NCI-H187 treated with DMSO at 0.1 percent for 48 hours (cell line): ENCODE measurements at places on chromosomes 12 and 14.

GRCh38 chr12:115203701-115204100 is 519.7 kb upstream of the TBX3 start:
- DNase-seq, result no peak

GRCh38 chr14:104996483-104996882 is 10.9 kb downstream of the CLBA1 start:
- no peak for DNase-seq

DNA sequence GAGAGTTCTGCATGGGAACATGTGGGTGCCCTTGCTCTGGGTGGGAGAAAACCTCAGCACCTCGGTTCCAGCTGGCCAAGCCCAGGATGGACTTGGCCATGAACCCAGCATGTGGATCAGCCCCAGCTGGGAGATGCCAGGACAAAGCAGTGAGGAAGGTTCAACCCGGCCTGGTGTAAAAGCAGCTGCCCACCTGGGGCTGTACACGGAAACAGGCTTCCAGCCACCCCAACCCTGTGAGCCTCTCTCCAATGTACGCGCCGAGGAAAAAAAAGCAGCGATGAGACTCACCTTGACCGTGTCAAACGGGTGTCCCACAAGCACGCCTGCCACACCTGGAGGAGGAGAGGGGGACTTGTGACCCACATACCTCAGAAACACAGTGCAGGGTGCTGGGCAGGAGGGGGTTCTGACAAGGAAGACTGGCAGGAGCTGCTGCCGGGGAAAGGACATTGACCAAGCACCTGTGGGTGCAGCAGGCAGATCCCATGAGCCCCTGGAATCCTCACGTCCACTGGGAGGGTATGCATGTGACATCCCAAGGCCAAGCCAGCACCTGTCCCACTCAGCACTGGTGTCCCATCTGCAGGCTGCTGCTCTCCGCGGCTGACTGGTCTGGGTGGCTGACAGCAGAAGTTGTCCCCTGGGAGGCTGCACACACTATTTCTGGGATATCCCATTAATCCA is 7.5 kb downstream of the SLC25A29 start:
- DNase-seq, result no peak

DNA sequence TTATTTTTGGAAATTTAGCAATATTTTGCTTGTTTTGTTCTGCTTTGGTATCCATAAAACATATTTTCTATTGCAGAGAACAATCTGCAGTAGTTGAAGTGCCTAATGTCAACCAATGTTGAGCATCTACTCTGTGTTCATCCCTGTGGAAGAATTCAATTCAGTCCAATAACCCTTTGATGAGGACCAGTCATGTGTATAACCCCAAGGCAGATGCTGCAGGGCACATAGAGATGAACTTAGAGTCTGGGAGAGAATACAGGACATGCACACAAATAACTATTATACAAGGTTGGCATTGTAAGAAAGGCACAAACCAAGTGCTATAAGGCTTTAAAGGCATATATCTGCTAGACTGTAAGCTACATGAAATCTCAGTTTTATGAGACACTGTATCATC is 304.7 kb downstream of the LRIG3 start:
- no peak for DNase-seq

DNA sequence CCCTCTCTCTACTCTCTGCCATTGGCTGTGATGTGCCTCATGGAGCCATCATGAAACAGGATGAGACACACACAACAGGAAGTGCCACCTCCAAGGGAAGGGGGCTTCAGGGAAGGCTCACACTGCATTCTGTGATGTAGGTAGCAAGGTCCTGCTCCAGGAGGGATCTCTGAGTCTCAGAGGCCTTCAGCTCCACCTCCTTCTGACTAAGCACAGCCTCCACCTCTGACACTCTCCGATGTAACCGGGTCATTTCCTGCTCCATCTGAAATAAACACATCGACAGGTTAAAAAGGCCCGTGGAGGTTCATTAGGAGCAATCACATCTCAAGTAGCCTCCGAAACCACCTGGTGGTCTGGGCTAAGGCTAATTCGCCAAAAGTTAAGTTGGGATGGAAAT is 93.3 kb downstream of the CIT start:
- DNase-seq, result no peak

- DNase-seq, result no peak
Measured at GRCh38 chr12:1436981-1437380, 157.4 kb downstream of the FBXL14 start.

- DNase-seq, result no peak
Measured at GRCh38 chr12:7650091-7650490, 15.6 kb downstream of the APOBEC1 start.
